Stimulated activated CD4-positive, alpha-beta T cell treated with anti-CD3 and anti-CD28 coated beads, TNF-alpha, amount 100 ng/mL, for 24 hours (primary cell): ENCODE measurements at places on chromosomes 4 and X.

- DNase-seq, result no peak
Measured at GRCh38 chr4:33722800-33723516, 2521.4 kb downstream of the ARAP2 start.

GRCh38 chr4:1532549-1533395 lies 126.5 kb upstream of the NKX1-1 start:
- no peak for DNase-seq

GRCh38 chr4:105548483-105548882 lies 3.9 kb upstream of the ARHGEF38 start:
- no peak for DNase-seq

GRCh38 chr4:154390324-154390723 lies 101.3 kb downstream of the DCHS2 start:
- DNase-seq, result no peak

GRCh38 chr4:174496631-174497432 lies 25.5 kb downstream of the HPGD start:
- no peak for DNase-seq

DNA sequence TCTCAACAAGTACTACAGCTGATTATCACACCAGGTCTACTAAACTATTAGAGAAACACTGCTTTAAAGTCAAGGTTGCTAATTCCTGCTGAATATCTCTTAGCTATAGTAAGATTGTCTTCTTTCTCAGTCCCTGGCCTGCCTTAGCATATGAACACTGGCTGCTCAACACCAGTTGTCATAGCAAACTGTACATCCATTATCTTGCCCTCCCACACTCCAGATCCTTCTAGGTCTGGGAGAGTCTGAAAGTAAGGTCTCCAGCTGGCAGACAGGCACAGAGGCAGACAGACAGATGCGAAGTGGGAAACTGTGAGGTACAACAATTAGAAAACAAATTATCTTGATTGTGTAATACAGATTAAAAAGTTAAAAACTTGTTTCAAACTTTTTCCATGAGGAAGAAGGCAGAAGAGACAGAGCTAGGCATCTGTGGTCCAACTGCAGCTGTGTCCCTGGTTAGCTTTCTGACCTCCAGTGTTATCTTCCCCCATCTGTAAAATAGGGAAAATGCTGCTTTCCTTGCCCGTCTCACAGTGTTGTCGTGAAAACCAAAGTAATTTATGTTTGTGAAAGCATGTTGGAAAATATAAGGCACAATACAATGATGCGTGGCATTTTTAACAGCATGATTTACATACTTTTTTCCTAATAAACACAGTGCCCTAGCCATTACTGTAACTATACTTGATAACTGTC lies 133.8 kb downstream of the KLHL13 start:
- DNase-seq, result no peak

- no peak for DNase-seq
Measured at GRCh38 chr4:94488670-94489069, 36.9 kb downstream of the PDLIM5 start.

- no peak for DNase-seq
Measured at GRCh38 chr4:5259471-5259870, 208.2 kb downstream of the STK32B start.

DNA sequence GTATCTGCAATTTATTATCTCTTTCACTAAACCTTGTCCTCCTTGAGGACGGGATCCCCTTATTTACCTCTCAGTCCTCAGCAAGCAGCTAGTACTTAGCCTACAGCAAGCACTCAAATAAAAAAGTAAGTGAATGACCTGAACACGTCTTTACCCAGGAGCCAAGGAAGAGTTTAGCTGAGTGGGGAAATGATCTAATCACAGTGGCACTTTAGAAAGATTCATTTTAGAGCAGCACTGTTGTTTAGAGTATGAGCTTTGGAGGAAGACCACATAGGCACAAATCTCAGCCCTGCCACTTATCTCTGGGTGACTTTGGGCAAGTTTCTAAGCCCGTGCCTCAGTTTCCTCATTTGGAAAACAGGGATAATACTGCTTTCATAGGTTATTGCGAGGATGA lies 2.7 kb downstream of the FAM120C start:
- DNase-seq, result no peak

DNA sequence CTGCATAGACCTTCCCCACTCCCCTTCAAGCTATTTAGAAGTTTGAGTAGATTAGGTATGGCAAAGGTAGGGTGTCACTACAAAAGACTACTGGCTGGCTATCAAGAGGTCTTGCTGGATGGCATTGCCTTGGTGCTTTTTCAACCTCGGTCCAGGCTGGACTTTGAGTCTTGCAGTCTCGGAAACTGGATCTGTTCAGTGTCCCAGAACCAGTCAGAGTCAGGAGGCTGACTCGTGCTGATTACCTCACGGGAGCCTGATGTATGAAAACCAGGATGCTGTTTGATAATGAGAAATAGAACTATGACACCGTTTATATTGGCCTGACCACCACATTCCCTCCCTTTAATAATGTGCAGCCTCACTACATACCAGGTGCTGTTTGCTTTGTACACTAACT lies 2.7 kb upstream of the PHKA1 start:
- DNase-seq, result no peak

DNA sequence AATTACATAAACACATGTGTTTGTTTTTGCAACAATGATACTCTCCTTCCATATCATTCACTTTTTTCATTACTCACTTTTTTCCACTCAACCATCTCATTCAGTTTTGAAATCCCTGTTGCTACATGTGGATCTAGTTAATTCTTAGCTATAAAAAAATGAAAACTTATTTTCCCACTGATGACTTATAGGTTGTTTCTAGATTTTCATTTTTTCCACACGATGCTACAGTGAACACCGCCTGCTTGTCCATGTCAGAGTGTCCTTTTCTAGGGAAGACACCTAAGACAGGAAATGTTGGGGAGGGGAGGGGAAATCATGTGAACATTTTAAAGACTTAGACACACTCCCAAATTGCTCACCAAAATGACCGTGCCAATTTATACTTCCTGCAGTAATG lies 70.2 kb downstream of the SUPT20HL2 start:
- no peak for DNase-seq

DNA sequence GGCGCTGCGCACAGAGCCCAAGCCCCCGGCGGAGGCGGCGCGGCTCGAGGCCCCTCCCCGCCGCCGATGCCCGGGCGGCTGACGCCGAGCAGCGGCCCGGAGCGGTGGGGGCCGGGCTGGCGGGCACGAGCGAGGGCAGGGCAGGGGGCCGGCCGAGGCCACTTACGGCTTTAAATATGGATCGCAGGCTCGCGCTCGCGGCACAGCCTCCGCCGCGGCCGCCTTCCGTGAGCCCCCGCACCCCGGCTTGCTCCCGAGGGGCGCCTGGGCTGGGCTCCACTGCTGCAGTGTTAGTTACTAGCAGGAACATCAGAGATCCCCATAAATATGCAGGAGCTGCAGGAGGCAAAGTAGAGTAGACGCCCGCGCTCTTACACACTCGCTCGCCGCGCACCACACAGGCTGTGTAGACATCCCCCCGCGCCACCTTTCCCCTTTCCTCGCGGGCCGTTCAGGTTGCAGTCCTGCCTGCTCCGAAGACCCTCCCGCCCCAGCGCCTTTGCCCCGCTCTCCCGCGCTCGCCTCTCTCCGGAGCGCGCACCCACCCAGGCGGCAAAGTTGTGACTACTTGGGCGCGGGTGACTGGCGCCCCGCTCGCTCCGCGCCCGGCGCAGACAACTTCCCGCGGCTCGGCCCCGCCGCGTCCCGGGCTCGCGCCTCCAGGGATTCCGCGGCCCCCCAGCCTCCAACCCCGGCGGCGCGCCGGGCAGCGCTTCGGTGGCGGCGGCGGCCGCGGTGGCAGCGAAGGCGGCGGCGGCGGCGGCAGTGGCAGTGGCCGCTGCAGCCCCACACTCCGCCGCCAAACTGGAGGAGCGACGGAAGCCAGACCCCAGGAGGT lies 152.0 kb upstream of the SLC4A4 start:
- DNase-seq, result no peak

DNA sequence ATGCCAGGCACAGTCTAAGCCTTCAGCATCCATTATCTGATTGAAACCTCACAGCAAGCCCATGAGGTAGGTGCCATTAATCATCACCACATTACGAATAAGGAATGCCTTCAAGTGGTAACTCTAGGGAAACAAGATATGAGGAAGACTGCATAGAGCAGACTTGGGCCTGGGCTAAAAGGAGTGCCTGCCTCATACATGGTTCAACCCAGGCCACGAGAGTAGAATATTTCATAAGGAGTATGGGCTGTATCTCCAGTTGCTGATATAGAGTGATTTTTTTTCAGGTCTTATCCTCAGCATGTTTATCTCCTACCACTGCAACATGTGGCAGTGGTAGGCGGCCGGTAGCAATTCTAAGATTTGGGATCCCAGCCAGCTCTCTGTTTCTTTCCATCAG lies 51.7 kb downstream of the ATP11C start:
- no peak for DNase-seq

GRCh38 chrX:6227935-6228334 lies 732 bp downstream of the NLGN4X start:
- no peak for DNase-seq

DNA sequence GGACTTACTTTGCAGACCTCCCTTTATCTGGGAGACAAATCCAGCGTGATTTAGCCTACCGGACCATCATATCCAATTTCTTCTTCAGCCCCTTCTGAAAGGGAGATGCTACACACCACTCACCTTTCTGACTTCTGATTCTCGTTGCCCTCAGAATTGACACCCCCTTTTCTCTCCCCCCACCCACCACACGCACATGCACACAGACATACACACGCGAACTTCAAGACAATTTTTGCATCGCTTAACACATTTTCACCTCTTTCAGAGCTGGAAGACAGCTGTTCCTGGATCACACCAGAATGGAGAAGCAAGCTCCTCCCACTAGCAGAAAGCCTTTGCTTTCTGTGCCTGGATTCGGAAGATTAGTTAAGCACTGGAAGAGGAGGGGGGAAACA lies 1.0 kb upstream of the SNCA start:
- no peak for DNase-seq

- no peak for DNase-seq
Measured at GRCh38 chr4:82948647-82949204, 48.2 kb downstream of the THAP9 start.

GRCh38 chr4:177271091-177271490 lies 38.6 kb upstream of the NEIL3 start:
- no peak for DNase-seq

- no peak for DNase-seq
Measured at GRCh38 chr4:20538905-20539304, 161.4 kb upstream of the PACRGL start.

DNA sequence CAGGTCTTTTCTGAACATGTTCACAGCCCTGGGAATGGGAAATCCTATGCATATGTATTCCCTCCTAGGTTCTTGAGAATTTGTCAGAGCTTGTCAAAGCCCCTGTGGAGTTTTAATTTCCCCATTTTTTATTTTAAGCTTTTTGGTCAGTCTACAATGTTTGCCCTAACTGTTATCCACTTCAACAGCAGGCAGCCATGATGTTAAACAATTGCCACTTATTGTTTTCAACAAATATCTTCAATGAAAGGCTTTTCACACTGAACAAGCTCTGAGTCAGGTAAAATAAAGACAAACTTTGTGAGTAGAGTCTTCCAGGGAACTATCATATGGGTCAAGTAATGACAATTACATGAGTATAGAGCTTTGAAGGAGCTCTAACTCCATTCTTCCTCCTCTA lies 25.0 kb upstream of the ATP1B4 start:
- DNase-seq, result no peak

DNA sequence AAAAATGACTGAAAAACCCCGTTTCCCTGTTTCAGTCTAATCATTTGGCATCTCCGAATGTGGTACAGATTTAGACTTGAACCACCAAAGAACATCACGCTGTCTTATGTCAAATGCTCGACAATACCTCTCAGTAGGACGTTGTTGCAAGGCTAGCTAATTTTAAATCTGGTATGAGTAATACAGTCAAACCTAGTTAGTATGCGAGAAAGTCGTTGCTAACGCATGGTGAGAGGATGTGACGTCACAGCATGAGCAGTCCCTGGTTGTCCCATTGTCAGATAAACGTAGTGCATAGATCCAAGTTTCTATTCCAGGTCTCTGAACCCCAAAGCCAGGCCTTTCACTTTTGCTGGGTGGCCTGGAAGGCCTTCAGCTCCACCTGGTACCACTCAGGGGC lies 44.7 kb downstream of the SETD7 start:
- DNase-seq, result no peak

GRCh38 chr4:79862821-79863220 lies 210.2 kb downstream of the ANTXR2 start:
- DNase-seq, result no peak

DNA sequence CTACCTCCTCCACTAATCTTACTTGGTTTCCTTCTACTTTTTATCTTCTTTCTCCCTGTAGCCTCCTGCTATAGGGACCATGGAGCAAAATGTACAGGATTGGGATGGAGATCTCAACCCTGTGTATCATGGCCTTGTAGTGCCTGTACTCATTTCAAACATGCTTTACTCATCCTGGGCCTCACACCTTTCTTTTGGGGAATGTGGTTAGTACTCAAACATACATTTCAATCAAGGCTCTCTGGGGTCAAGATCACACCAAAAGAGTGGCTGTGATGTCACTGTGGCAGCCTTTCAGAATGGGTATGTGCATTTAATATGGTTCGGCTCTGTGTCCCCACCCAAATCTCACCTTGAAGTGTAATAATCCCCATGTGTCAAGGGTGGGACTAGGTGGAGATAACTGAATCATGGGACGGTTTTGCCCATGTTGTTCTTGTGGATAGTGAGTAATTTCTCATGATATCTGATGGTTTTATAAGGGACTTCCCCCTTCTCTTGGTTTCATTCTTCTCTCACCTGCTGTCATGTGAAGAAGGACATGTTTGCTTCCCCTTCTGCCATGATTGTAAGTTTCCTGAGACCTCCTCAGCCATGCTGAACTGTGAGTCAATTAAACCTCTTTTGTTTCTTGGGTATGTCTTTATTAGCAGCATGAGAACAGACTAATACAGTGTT lies 205.1 kb downstream of the RASL11B start:
- no peak for DNase-seq

- no peak for DNase-seq
Measured at GRCh38 chr4:85717351-85717750, 242.4 kb downstream of the ARHGAP24 start.

DNA sequence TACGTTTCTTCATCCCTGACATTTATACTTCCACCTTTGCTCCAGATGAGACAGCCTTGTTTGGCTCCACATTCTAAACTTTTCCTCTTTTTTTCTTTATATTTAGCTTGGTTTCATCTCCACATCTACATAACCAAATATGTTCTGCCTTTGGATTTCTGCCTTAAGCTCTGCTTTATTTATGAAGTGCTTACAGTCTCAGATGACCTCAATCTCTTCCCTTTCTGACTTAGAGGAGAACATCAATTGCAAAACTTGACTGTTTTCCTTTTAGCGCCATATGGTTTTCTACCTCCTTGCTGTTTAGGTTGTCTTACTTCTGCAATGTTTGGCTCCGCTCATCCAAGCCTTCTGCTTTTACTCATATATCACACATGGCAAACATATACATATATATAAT lies 7.5 kb downstream of the ASB5 start:
- no peak for DNase-seq

- no peak for DNase-seq
Measured at GRCh38 chrX:37896511-37896890, 49.1 kb upstream of the DYNLT3 start.

DNA sequence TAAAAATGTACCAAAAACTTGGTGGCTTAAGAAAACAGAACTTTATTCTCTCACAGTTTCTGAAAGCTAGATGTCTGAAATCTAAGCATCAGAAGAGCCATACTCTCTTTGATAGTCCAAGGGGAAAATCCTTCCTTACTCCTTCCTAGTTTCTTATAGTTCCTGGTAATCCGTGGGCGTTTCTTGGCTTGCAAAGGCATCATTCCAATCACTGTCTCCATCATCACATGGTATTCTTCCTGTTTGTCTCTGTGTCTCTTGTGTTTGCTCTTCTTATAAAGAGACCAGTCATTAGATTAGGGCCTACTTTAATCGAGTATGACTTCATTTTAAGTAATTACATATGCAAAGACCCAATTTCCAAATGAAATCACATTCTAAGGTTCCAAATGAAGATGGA lies 118.9 kb upstream of the FSTL5 start:
- DNase-seq, result no peak
